Kidney (tissue), 22 donors: ENCODE measurements at places on chromosomes 5 and 9.
A peak's percentile ranks its signal among the peaks of the same experiment; 100 is the strongest.

GRCh38 chr9:128056086-128056485, 11.0 kb downstream of the NAIF1 start:
- DNase-seq = peak; percentile 77

- DNase-seq = no peak
Observed at GRCh38 chr5:32562843-32563242, 22.5 kb upstream of the SUB1 start.

- DNase-seq = no peak
Observed at GRCh38 chr5:79229357-79230174, 6.4 kb upstream of the JMY start.

- no peak for DNase-seq
Observed at GRCh38 chr5:2615917-2616316, 135.6 kb downstream of the IRX2 start.

- DNase-seq = no peak
Observed at GRCh38 chr9:35488021-35488420, 1.9 kb upstream of the RUSC2 start.

GRCh38 chr9:95373069-95373681, 55.7 kb upstream of the FANCC start:
- DNase-seq = no peak

DNA sequence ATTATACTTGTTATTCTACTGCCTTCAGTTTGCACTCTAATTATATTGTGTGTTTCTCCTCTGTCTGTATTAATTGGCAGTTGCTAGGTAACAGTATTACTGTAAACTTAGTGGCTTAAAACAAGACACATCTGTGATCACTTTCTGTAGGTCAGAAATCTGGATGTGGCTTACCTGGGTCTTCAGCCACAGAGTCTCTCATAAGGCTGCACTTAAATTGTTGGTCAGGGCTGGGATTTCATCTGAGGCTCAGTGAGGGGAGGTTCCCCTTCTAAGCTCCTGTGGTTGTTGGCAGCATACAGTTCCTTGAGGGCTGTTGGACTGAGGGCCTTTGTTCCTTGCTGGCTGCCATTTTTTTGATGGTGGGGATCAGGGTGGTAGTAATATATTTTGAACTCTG, 68.8 kb downstream of the SLC44A1 start:
- DNase-seq = no peak

GRCh38 chr9:97307091-97307490, 368 bp upstream of the CCDC180 start:
- peak; percentile 95 for DNase-seq

DNA sequence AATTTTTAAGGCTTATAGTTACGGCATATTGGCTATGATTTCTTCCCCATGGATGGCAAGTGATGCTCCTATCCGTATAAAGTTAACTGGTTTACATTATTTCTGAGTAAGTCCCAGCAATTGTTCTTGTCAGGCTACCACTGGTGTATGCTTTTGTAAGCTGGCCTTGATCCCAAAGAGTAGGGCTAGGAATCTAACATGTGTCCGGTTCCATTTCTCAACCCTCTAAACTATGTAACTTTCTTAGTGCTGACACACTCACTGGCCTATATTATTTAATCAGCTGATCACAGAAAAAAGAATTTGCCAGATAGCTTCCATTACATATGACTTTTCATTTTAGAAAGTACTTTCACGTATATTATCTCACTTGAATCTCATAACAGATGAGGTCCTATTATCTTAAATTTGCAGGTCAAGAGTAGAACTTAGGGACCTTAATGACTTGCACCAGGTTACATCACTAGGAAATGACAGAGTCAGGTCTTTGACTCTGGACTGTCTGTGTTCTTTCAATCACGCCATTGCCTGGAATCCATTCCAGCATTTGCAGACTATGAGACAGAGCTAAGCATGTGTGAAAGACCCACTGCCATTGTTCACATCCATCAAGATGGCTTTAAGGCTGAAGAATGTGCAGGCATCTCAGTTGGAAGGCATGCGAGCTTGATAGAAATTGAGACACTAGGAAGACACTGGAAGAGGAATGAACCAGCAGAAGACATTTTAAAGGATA, 362.9 kb downstream of the ARRDC3 start:
- no peak for DNase-seq

DNA sequence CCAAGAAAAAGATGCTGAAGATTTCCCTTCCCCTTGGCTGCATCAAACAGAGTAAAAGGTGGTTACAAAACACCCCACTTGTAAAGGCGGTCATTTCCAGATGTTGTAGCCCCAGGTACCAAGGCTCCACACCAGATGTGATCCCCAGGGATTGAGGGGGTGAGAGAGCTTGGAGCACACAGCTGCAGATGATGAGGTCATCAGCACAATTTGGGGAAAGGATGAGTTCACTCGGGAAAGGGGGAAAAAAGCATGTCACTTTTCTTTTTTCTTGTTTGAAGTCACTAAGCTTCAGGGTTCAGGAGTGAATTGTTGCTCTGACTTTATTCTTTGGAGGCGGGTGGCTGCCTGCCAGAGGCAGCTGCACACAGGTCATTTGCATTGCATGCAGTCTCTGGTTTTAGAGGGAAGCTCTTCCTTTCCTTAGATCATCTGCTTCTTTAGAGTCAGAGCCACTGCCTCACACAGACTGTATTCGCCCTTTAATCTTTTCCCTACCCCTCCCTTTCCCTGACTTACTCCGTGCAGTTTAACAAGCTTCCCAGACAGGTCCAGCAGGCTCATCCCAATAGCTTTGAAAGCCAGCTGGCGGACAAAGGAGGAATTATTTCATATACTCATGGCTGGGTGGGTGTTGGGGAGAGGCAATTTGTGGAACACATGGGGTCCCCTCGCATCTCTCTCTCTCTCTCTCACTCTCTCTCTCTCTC, 409.3 kb upstream of the SLC24A2 start:
- DNase-seq = no peak

DNA sequence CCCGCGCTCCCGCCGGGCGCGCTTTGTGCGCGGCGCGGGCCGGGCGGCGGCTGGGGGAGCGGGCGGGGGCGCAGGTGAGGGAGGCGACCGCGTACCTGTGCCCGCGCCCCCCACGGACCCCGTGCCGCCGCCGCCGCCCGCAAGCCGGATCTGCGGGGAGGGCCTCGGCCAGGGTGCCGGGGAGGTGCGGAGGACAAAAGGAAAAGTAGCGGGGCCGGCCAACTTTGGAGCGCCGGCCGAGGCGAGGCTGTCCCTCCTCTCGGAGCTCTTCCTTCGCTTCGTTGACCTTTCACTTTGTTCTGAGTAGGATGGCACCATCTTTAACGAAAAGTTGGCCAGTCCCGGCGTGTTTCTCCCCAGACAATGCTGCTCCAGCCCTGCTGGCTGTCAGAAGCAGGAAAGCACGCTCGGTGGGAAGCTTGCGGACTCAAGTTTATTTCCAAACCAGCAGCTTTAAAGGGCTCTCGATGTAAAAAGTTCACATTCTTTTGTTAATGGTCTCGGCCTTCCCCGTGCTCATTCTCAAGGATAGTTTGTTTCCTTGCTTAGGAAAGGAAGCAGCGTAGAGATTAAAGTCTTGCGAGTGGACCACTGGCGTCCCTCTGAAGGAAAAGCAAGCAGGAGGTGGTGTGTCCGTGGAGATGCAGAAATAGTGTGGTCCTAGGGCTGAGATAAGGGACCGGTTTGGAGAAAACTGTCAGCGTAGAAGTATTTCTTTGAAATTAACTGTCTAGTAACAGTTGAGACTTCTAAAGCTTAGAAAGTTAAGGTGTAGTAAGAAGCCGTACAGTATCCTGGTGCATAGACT, 639 bp downstream of the EHMT1 start:
- peak; percentile 67 for DNase-seq

GRCh38 chr9:72526901-72527800, 5.7 kb downstream of the TMC1 start:
- peak; percentile 90 for DNase-seq

DNA sequence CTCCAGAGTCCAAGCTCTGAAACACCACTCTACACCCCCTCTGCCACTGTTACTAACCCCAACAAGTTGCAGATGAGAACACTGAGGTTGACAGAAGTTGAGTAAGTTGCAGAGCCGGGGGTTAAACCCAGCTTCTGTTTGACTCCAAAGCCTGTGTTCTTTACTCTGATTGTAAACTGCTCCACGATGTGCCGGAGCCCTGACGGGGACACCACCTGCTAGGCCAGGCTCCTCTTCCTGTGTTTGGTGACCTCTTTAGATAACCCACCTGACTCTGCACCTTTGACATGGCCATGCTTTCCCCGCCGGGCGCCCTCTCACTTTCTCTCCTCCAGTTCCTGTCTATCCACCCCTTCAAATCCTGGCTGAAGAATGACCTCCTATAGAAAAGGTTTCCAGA, 96.7 kb downstream of the PAX5 start:
- no peak for DNase-seq

GRCh38 chr9:114339130-114339908, 9.7 kb downstream of the ORM2 start:
- peak; percentile 54 for DNase-seq

DNA sequence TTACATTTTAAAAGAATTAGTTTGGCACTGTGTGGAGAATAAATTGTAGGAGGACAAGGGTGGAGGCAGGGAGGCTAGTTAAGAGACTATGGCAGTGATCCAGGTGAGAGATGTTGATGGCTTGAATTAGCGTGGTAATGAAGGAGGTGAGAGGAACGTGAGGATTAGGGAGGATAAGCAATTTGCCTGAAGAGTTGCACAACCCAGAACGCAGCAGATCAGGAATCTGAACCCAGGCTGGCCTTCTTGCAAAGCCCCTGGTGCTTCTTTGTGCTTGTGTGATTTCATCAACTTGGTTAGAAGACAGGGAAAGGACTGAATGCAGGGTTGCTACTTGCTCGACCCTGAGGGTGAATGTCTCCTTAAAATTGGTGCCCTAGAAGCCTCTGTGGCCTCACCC, 6.9 kb upstream of the SCAMP1 start:
- no peak for DNase-seq

GRCh38 chr9:87275047-87275725, 222.5 kb upstream of the DAPK1 start:
- no peak for DNase-seq

- peak; percentile 76 for DNase-seq
Observed at GRCh38 chr9:137828527-137829259, 48.9 kb upstream of the CACNA1B start.

- DNase-seq = no peak
Observed at GRCh38 chr5:176862330-176862995, 36.7 kb downstream of the HK3 start.

DNA sequence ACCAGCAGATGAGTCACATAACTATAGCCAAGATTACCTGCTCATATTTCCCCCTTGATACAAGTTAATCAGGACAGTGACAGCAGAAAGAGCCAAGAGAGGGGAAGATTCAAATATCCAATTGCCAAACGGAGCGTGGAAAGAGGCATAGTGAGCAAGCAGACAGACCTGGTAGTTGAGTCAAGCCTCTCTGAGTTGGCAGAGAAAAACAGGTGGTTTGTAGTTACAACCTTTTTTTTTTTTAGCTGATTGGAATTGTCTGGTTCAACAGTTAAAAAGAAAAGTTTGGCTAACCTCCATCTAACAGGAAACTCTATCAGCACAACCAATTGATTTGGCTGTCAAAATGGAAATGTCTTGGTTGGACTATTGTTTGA, 272.1 kb downstream of the TLE1 start:
- no peak for DNase-seq

GRCh38 chr9:92982130-92982529, 34.8 kb downstream of the FGD3 start:
- no peak for DNase-seq

DNA sequence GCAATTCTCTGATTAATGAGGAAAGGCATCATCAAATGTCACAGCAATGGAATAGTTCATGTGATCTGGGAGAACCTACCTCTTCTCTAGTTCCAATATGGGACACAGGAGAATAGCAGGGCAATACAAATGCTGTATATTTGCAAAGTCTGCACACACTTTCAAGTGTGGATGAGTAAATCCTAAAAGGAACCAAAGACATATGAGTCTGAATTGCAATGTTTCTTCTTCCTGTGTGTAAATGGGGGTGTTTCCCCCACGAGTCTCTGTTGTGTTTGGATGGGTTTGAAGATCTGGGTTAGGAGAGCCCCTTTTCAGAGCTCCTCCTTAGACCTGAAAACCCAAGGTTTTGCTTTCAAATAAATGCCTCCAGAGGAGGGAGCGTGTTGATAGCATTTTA, 26.9 kb downstream of the SLC46A2 start:
- DNase-seq = no peak

GRCh38 chr9:136759001-136759400, 958 bp upstream of the LCN8 start:
- DNase-seq = no peak

GRCh38 chr5:9157811-9158210, 388.1 kb downstream of the SEMA5A start:
- DNase-seq = no peak

- DNase-seq = no peak
Observed at GRCh38 chr5:171797543-171797942, 11.9 kb downstream of the SMIM23 start.

- no peak for DNase-seq
Observed at GRCh38 chr5:111738118-111738517, 18.9 kb downstream of the NREP start.

DNA sequence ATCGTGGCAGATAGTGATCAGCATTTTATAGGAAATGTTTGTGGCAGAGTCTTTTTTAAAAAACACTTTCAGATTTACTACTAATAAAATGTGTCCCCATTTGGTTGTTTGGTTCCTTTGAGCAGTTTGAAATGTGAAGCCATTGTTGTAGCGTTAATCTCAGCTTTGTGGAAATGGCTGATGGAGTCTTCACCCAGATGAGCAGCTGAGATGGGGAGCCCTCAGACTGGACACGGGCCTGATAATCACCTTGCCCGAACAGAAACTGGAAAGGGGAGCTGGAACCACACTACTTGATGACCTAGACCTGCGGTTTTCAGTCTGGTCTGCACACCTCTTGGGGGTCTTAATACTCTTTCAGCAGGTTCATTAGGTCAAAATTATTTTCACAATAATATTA, 20.6 kb upstream of the ANP32B start:
- DNase-seq = no peak

- no peak for DNase-seq
Observed at GRCh38 chr9:19445452-19445851, 36.6 kb downstream of the ACER2 start.

- DNase-seq = peak; percentile 70
Observed at GRCh38 chr5:168086104-168086610, 205.3 kb upstream of the WWC1 start.
